ENCODE measurements at places on chromosomes 6 and 20.

GRCh38 chr20:25081065-25081729 is 744 bp downstream of the VSX1 start:
- no peak for DNase-seq

- DNase-seq: no peak
Observed at GRCh38 chr6:14889611-14890593, 356.0 kb upstream of the JARID2 start.

DNA sequence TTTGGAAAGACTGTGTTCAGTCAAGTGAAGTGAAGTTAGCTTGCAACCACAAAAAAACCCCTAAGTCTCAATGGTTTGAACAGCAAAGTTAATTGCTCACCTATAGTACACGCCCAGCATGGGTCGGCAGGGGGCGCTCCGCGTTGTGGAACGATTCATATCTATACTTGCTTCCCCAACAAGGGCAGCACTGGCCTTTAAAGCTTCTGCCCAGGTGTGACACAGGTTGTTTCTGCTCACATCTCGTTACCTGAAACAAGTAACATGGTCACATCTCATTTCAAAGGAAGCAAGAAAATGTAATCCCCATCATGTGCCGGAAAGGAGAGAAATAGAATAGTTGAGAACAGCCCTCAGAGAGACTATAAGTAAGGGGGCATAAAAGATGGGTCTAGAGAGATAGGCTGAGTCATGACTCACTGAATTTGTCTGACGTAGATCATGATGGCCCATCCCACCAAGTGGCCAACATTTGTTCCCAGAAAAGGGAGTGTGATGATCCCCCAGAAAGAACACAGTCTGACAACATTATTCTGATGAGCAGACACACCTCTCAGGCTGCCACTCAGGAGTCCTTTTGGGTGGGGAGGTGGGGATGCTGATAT is 29.0 kb downstream of the HNF4A start:
- peak; percentile 66 for DNase-seq

DNA sequence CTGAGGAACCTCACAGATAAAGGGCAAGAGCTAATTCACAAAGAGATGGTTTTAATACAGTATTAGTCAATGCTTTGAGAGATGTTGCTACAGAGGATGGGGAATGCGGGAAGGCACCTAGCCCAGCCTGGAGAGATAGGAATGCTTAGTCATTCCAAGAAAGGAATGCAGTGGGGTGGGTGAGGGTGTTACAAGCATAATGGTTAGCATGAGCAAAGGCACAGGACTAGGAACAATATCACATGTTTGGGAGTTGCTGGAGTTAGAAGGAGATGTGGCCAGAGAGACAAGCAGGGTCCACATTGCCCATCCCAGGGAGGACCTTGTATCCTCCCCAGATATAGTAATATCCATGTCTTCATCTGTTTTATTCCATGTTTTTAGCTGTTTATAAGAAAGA is 107.0 kb upstream of the OGFRL1 start:
- DNase-seq: no peak

DNA sequence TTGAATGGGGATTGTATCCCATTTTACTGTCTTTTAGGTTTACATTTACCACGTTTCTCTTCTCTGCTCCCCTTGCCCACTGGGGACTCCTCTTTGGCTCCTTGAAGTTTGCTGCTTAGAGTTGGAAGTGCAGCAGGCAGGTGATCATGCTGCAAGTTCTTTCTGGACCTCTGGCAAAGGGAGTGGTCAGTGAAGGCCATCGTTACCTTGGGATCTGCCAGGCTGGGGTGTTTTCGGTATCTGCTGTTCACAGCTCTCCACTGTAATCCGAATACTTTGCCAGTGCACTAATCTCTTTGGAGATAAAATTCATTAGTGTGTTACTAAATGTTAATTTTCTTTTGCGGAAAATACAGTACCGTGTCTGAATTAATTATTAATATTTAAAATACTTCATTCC is 9.1 kb upstream of the EFCAB8 start:
- DNase-seq: no peak
